Activated T-cell treated with anti-CD3 and anti-CD28 coated beads, Interleukin-2, amount 50 U/mL, for 72 hours (primary cell): ENCODE measurements at places on chromosomes 7 and 10. TPM values are rescaled to one million over a fixed set of nuclear protein-coding genes. Genes with fewer than 3 reads are reported as not detected.
A peak's percentile ranks its signal among the peaks of the same experiment; 100 is the strongest.

DNA sequence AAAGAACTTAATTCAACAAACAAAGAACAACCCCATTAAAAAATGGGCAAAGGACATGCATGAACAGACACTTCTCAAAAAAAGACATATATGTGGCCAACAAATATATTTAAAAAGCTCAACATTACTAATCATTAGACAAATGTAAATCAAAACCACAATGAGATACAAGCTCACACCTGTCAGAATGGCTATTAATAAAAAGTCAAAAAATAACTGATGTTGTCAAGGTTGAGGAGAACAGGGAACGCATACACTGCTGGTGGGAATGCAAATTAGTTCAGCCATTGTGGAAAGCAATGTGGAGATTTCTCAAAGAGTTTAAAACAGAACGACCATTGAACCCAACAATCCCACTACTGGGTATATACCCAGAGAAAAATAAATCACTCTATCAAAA, 19.1 kb downstream of the ZFAND4 start:
- H3K4me3 ChIP-seq, result no peak overlapping the region
- H3K27ac ChIP-seq, result no peak overlapping the region
- no peak for DNase-seq

DNA sequence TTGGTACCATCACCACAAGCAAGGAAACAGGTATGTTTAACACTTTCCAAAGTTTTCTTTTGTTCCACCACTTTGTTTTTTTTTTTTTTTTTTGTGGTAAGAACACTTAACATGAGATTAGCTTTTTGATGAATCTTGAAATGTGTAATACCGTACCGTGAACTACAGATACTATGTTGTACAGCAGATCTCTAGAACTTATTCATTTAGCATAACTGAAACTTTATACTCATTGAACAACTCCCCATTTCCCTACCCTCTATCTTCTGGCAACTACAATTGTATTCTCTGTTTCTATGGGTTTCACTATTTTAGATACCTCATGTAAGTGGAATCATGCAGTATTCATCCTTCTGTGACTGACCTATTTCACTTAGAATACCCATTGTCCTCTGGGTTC, 162.7 kb upstream of the ITGB1 start:
- no peaks in the 10 kb centered on the region for H3K36me3 ChIP-seq
- H3K27ac ChIP-seq, result peak overlapping the region; percentile 15
- peaks cover 74% of the 10 kb centered on the region for H3K4me1 ChIP-seq
- no peak for DNase-seq
- no peaks in the 10 kb centered on the region for H3K27me3 ChIP-seq

- no peaks in the 10 kb centered on the region for H3K36me3 ChIP-seq
- H3K27me3 ChIP-seq, result no peaks in the 10 kb centered on the region
- H3K4me3 ChIP-seq, result no peak overlapping the region
- H3K27ac ChIP-seq, result peak overlapping the region; percentile 81
- H3K4me1 ChIP-seq, result peaks cover 28% of the 10 kb centered on the region
- DNase-seq, result peak; percentile 54
Measured at GRCh38 chr7:130090745-130091532, 20.6 kb downstream of the KLHDC10 start.

- DNase-seq, result no peak
- H3K27me3 ChIP-seq, result no peaks in the 10 kb centered on the region
- no peak overlapping the region for H3K27ac ChIP-seq
- no peak overlapping the region for H3K4me3 ChIP-seq
- no peaks in the 10 kb centered on the region for H3K4me1 ChIP-seq
Measured at GRCh38 chr10:52623761-52624160, 148.8 kb downstream of the MBL2 start.

DNA sequence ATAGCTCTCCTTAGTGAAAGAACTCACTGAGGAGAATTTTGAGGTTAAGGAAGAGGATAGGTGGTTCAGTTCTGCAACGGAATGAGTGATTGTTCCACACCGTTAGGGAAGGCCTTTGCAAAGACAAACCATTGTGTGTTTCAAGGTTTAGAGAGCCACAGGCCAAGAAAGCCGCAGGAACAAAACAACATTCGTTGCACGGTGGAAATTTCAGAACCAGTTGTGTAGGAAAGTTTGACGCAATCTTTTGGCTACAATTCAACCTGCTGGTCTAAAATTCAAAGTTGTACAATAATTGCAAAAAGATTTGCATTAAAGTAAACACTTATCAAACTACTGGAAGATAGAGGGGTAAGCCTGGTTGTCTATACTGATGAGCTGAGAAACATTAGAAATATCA, 91.4 kb downstream of the FAM107B start:
- no peak overlapping the region for H3K27ac ChIP-seq
- H3K4me3 ChIP-seq, result no peak overlapping the region
- H3K36me3 ChIP-seq, result no peaks in the 10 kb centered on the region
- H3K4me1 ChIP-seq, result peaks cover 11% of the 10 kb centered on the region
- peaks cover 6% of the 10 kb centered on the region for H3K27me3 ChIP-seq

DNA sequence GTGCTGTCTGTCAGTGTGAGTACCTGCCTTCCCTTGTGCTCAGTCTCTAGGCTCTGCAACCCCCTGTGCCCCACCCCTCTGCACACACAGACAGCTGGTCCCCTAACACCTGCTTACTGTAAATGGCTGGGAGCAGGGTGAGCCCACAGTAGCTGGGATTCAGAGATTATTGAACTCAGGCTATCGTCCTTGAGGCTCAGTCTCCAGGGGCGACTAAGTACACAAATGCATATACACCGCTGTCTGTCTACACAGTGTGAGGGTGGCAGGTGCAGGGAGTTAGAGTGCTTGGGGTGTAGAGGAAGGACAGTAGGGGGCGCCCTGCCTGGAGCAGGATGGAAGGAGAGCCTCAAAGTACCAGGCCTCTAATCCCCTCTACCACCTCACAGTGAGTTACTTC, 12.9 kb downstream of the UPP1 start:
- peak overlapping the region; percentile 20 for H3K27ac ChIP-seq
- DNase-seq, result no peak
- no peaks in the 10 kb centered on the region for H3K27me3 ChIP-seq
- no peak overlapping the region for H3K4me3 ChIP-seq
- peaks cover 31% of the 10 kb centered on the region for H3K36me3 ChIP-seq
- H3K4me1 ChIP-seq, result peaks cover 30% of the 10 kb centered on the region

- DNase-seq, result no peak
- H3K4me3 ChIP-seq, result peak overlapping the region; percentile 100
- peak overlapping the region; percentile 100 for H3K27ac ChIP-seq
- H3K4me1 ChIP-seq, result peaks cover 68% of the 10 kb centered on the region
- no peaks in the 10 kb centered on the region for H3K27me3 ChIP-seq
Measured at GRCh38 chr7:26195867-26196657, 4.5 kb downstream of the HNRNPA2B1 start.

GRCh38 chr7:155336812-155337602, 39.3 kb downstream of the INSIG1 start:
- no peak overlapping the region for H3K4me3 ChIP-seq
- no peak overlapping the region for H3K27ac ChIP-seq
- H3K4me1 ChIP-seq, result peaks cover 11% of the 10 kb centered on the region
- peaks cover 17% of the 10 kb centered on the region for H3K27me3 ChIP-seq

GRCh38 chr7:93407239-93407638, 167.3 kb downstream of the CALCR start:
- H3K4me1 ChIP-seq, result no peaks in the 10 kb centered on the region
- no peak for DNase-seq
- H3K4me3 ChIP-seq, result no peak overlapping the region
- H3K27ac ChIP-seq, result no peak overlapping the region

- peaks cover 4% of the 10 kb centered on the region for H3K27me3 ChIP-seq
- H3K36me3 ChIP-seq, result peaks cover 9% of the 10 kb centered on the region
- H3K4me1 ChIP-seq, result no peaks in the 10 kb centered on the region
- H3K27ac ChIP-seq, result no peak overlapping the region
- no peak overlapping the region for H3K4me3 ChIP-seq
Measured at GRCh38 chr10:92153-92552, 43.1 kb upstream of the TUBB8 start.

DNA sequence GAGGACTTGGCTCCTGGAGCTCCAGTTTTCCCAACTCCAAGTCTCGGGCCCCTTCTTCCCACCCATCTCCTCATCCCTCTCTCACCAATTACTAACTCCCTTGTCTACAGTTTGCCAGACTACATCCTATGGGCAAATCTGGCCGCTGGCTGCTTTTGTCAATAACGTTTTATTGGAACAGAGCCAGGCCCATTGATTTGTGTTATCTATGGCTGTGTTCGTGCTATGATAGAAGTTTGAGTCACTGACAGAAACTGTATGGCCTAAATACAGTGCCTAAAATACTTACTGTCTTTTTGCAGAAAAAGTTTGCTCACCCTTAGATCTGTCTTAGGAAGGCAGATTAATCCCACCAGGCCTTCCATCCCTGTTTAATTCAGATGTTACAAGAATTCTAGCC, 71.3 kb downstream of the PIP4K2A start:
- peaks cover 82% of the 10 kb centered on the region for H3K4me1 ChIP-seq
- peak overlapping the region; percentile 2 for H3K4me3 ChIP-seq
- DNase-seq, result no peak
- H3K27me3 ChIP-seq, result no peaks in the 10 kb centered on the region

GRCh38 chr7:4207011-4207410, 475.1 kb upstream of the FOXK1 start:
- no peaks in the 10 kb centered on the region for H3K36me3 ChIP-seq
- H3K4me1 ChIP-seq, result no peaks in the 10 kb centered on the region
- no peak for DNase-seq
- no peaks in the 10 kb centered on the region for H3K27me3 ChIP-seq

GRCh38 chr10:69807122-69807521, 5.4 kb downstream of the COL13A1 start:
- no peaks in the 10 kb centered on the region for H3K36me3 ChIP-seq
- H3K4me3 ChIP-seq, result no peak overlapping the region
- DNase-seq, result no peak
- peaks cover 9% of the 10 kb centered on the region for H3K27me3 ChIP-seq
- no peaks in the 10 kb centered on the region for H3K4me1 ChIP-seq
- no peak overlapping the region for H3K27ac ChIP-seq

Gene OPN1SW
- total RNA-seq, result not detected

Gene PPP1R17
- total RNA-seq, result not detected

Gene DEPP1
- total RNA-seq, result 0.23 TPM

Gene TNS3
- total RNA-seq, result 0.29 TPM
